Activated naive CD8-positive, alpha-beta T cell treated with anti-CD3 and anti-CD28 coated beads for 36 hours (primary cell): ENCODE measurements at places on chromosomes 16 and 17. TPM values are rescaled to one million over a fixed set of nuclear protein-coding genes. Genes with fewer than 3 reads are reported as not detected.

The NEUROD2 gene
- total RNA-seq: not detected

The RUNDC3A gene
- total RNA-seq: 0.08 TPM

The TUFM gene
- total RNA-seq: 360 TPM

- DNase-seq: no peak
Observed at GRCh38 chr16:931171-931570, 39.6 kb downstream of the LMF1 start.

DNA sequence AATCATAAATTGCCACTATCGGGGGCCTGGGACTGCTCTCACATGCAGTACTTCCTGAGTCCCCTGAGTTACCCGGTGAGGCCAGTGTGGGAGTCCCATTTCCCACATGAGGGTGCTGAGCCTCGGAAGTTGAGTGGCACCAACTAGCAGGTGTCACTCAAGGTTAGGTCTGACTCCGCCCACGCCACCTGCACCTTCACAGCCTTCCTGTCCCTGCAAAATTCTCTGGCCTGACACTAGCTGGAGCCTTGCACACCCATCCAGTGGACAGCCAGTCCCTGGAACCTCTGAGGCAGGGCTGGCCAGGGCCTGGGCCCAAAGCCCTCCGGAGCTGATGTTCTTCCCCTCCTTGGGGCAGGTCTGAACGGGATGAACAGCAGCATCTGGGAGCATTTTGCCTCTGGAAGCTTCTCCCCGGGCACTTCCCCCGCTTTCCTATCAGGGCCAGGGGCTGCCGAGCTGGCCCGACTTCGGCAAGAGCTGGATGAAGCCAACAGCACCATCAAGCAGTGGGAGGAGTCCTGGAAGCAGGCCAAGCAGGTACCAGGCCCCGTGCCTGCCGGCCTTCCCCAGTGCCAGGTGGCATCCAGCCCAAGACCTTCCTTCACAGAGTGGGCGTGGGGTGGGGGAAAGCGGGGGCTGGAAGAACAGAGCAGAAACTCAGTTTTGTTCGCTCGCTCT lies 21.9 kb downstream of the UNC13D start:
- peak; percentile 33 for DNase-seq

GRCh38 chr17:31416503-31416923 lies 25.0 kb downstream of the RAB11FIP4 start:
- no peak for DNase-seq

GRCh38 chr17:6177941-6178694 lies 107.9 kb downstream of the WSCD1 start:
- no peak for DNase-seq

GRCh38 chr16:27826081-27826892 lies 237.2 kb downstream of the GSG1L start:
- DNase-seq: no peak

GRCh38 chr17:9072696-9073339 lies 51.5 kb downstream of the NTN1 start:
- DNase-seq: no peak

GRCh38 chr17:42513686-42514085 lies 22.4 kb upstream of the NAGLU start:
- DNase-seq: no peak
